Epithelial cell of proximal tubule (primary cell): ENCODE measurements at places on chromosomes 7 and 10.

DNA sequence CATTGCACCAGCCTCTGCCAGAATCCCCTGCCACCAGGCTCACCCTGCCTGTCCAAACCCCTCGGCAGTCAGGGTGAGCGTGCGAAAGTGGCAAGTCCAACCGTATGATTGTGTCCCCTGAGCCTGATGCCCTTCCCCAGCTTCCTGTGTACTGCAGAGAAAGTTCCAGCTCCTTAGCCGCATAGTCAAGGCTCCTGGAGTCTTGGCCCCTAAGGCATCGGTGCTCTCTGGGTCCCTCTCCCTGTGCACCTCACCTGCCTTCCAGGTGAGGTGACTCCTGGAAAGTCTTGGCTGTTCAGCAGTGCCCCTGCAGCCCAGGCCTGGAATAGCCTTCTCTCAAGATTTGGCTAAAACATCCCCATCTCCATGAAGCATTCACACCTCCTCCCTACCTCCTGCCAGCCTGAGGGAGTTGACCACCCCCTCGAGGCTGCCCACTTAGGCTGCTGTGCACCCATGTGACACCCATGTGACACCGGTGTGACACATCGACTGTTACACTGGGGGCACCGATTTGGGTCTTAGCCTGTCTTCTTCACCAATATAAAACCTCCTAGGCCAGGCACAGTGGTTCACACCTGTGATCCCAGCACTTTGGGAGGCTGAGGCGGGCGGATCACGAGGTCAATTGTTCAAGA is 56.1 kb upstream of the ELN start:
- DNase-seq, result no peak

DNA sequence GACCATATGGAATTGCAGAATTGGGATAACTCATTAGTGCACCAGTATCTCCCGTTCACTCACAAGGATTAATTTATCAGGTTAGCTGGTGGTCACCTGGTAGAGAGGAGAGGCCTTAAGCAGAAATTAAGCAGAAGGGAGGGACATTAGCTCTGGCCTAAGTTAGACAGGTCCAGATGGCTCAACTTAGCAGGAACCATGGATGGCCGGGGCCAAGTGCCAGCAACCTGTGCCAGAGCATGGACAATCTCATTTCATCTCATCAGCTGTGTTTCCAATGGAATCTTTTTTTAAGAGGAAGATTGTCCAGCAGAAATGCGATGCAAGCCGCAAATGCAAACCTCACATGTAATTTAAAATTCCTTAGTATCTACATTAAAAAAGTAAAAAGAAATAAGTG is 82.2 kb downstream of the JCAD start:
- no peak for DNase-seq

DNA sequence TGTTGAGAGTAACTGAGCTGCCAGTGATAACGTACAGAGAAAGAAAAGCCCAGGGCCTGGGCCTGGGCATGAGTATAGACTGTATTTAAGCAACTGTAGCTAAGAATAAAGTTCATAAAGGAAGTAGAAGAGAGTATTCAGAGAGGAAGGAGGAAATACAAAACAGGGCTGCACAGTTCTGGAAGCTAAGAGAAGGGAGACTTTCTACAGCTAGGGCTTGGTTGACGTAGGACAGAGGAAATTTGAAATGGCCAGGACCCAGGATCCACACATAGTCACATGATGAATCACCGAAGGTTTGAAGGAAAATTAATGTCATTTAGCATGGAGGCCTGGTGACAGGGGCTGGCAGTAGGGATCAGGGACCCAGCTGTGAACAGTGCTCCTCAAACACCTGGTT is 66.7 kb downstream of the ARL4A start:
- no peak for DNase-seq

GRCh38 chr10:78609976-78610375 is 458.8 kb upstream of the ZMIZ1 start:
- no peak for DNase-seq

- no peak for DNase-seq
Observed at GRCh38 chr7:6639032-6639431, 1.9 kb downstream of the ZNF316 start.

- DNase-seq, result no peak
Observed at GRCh38 chr7:54546081-54546985, 4.2 kb downstream of the VSTM2A start.
